ENCODE measurements at places on chromosomes 6 and 20.
A peak's percentile ranks its signal among the peaks of the same experiment; 100 is the strongest.

DNA sequence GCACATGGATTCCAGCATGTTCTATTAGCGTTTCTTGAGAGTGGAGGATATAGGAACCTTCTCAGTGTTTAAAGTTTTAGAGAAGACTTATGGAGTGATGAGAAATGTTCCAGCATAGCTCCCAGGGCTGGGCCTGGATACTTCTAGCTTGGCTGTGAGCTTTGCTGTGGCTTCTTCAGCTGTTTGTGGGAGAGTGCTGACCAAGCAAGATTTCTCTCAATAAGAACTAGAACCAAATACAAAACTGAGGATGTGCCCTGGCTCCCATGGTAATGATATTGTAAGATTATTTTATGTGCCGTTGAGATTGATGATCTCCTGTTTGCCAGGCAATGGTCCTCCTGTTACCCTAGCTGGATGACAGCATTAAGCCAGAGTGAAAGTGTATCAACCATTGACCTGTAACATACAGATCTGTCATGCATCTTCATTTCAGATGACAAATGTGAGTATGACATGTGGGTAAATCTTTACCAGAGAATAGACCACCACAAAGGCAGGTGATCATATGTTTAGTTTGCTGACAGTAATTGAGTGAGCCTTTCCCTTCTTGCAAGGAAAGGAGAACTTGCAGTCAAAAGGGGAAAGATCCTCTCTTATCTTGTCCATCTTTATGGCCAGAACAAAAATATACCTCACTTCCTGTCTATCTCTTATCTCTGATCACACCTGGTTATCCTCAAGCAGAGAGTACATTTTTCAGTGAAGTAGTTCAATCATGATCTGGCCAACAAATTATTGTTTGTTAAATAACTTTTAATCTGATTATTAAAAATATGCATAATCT lies 180.1 kb downstream of the SLC24A3 start:
- DNase-seq = no peak

DNA sequence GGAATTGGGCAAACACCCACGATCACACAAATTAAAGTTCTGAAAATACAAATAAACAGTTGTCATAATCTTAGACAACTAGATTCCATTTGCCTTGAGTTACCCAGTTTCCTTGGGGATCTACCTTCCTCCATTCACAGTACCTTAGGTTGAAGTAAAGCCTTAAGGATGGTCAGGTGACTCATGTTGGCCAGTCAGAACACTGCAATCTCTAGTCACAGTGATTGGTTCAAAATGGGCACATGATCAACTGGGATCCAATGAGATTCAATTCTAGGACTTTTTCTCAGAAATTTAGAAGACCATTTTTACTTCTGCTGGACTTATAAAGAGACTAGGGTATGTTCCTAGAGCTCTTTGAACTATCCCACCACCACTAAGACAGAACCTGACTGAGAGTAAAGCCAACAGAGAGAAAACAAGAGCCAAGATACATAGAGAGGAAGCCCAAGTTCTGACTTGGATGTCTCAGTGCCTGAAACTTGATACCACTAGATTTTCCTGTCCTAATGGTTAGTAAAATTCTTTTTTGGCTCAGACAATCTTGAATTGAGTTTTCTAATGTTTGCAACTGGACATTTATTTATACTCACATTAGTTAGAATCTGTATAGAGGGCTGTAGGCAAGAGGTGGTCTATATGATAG lies 8.6 kb upstream of the CLIC5 start:
- DNase-seq = no peak

- no peak for DNase-seq
Observed at GRCh38 chr20:9837634-9838033, 1.2 kb downstream of the PAK5 start.

- DNase-seq = no peak
Observed at GRCh38 chr6:137202078-137202477, 17.1 kb downstream of the IFNGR1 start.

GRCh38 chr6:35790683-35791082 lies 6.4 kb downstream of the CLPS start:
- DNase-seq = no peak

DNA sequence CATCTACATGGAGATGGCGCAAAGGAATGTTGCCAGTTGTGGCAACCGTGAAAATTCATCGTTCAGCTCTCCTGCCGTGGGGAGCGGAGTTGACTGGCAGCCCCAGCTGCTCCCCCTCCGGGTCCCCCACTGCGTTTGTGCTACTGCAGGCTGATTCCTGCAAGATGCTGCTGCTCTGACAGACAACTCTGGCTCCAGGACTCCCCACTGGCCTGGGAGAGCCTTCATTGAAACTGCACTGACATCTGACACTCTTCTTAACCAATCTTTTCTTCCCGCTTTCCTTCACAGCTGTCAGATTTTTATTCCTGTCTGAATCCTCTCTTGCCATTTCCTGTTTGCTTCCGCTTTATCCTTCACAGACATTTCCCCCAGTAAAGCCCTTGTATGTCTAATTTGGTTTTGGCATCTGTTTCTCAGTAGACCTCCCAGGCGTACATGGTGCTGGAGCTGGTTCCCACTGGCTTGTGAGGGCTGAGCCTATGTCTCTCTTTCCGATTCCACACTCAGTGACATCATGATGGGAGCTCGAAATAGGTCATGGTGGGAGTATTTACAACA lies 9.5 kb upstream of the ATRN start:
- no peak for DNase-seq

- DNase-seq = no peak
Observed at GRCh38 chr6:108627692-108628550, 67.2 kb downstream of the FOXO3 start.

DNA sequence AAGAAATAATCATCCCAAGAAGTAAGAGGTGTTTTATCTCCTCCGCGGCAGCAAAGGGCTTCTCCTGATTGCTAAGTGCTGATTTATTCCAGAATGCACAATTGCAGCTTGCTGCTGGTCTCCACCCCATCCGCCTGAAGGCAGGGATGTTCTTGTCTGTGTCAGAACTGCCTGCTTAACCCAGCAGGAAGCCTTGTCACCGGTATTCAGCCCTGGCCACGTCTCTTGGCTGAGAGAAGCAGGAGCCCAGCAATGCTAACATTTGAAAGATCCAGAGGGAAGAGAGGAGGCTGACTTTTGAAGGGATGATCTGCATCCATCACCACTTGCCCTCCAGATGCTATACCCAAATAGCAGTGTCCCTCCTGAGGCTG lies 4.2 kb downstream of the SCML4 start:
- no peak for DNase-seq

DNA sequence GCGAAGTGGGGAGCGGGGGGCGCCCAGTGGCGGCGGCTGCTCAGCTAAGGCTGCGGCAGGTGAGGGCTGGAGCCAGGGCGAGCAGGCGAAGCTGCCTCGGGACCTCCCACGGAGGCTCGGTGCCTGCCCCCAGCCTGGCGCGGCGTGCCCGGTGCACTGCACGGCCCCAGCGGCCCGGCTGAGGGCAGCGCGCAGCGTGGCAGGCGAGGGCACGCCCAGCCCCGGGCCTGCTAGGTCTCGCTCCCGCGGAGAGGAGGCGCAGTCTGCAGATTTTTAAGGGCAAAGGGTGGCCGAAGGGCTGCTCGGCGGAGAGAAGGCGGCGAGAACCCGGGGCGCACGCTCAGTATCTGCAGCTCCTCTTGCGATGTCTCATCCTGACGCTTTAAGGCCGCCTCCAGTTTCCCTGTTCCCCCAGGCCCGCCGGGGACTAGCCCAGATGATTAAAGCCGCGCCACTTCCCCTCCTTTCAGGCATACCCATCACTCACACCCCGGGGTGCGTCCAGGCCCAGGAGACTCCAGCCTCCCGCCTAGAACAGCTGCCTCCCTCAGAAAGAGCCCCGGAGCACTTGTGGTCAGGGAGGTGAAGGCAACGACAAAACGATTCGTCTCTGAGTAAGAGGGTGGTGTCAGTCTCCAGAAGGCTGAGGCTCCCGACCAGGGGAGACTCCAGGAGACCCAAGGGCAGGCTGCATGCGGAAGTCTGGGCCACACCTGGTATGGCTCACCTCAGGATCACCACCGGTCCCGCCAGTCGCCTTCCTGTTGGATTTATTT lies at the start of gene FERMT1:
FERMT1 (minus strand) TSS at position 158 of the 776 bp plus-strand sequence. CDS start 3,476 bp downstream, outside the sequence.
- DNase-seq = peak; percentile 18

GRCh38 chr20:23369072-23369823 lies 7.3 kb downstream of the GZF1 start:
- no peak for DNase-seq

- DNase-seq = no peak
Observed at GRCh38 chr6:110033749-110034666, 55.9 kb downstream of the GPR6 start.

- DNase-seq = no peak
Observed at GRCh38 chr6:71510856-71511255, 222.2 kb downstream of the OGFRL1 start.

DNA sequence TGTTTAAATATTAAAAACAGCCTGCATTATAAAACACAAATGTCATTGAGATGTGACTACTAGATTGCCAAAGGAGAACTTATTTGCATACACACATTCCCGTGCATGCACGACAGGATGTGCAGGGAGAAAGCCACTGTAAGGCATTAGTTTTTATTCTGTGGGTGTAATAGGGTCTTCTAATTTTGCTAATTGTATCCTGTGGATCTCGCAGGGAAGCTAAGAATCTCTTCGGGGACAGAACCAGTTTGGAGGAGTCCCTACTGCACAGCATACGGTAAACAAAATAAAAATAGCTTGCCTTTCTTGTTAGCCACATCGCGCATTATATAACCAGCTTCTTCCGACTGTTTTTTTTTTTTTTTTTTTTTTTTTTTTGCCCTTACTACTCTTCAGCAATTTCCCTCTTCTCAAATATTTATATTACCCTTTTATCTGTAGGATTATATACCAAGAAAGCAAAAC lies 2.0 kb downstream of the ATXN1 start:
- DNase-seq = no peak

DNA sequence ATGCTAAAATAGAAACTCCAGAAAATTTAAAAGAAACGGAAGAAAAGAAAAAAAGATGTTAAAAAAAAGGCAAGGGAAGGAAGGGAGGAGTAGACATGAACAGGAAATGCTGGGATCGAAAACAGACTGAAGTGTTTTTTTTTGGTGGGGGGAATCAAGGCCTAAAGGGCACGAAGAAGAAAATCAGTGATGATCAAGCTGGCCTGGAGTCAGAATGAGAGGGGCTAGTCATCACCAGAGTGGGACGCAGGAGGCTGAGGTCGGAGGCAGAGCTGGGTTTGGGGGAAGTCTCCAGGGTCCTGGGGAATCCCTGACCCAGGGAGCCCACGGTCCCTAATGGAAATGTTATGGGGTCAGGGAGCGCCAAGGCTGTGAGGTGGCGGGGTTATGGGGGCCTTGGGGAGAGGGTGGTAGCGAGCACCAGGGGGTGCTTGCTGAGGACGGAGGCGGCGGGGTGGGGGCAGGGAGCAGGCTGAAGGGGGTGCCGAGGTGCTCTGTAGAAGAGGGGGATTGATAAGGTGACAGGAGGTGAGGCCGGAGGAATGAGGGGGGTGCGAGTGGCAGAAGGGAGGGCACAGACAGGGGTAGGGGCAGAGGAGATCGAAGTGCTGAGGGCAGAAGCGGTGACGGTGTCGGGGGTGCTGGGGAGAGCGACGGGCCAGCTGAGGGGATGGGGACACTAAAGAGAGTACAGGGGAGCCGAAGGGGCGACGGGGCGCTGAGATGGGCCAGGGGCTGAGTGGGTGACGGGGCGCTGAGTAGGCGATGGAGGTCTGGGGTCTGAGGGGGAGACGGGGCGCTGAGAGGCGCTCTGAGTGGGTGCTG lies 684 bp downstream of the ZNFX1 start:
- no peak for DNase-seq

GRCh38 chr6:6479785-6480184 lies 108.7 kb upstream of the LY86 start:
- DNase-seq = no peak

DNA sequence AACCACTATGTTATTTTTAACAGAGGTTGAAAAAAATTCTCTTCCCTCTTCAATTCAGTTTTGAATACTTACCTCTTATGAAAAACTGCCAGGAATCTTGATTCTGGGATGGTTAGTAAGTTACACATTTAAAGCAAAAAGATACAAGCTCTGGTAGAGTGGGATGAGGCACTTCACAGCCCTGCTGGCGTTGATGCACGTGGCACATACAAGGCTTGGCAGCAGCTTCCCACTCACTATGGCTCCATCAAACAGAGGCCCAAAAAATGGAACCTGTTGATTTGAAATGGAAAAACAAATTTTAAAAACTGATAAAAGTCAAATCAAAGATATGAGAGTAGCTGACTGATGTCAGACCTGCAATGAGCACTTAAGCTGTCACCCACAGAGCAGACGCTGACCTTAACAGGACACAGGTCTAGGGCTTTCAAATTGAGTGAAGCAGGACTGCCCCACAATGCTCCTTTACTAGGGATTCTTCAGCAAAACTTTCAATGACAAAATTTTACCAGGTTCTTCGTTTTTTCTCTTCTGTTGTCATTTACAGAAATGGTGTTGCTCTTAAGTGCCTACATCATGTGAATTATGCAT lies 104.9 kb downstream of the INSM1 start:
- no peak for DNase-seq

DNA sequence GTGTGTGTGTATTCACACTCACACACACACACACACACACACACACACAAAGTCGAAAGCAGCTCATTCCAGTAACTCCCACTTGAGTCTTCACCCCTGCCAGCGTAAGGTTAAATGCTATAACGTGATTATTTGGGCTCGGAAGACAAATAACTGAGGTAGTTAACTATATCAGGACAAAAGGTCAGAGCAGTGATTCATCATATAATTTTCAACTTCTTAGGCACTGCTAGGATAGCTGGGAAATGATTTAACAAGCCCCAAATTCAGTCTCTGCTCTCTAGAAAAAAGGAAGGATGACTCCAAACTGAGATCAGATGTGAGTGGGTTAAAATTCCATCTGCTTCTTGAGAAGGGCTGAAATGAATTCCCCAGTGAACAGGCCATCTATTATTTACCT lies 30.7 kb downstream of the HDGFL1 start:
- no peak for DNase-seq

GRCh38 chr6:118875672-118876071 lies 18.3 kb upstream of the ASF1A start:
- no peak for DNase-seq

- DNase-seq = peak; percentile 96
Observed at GRCh38 chr6:112087136-112087911, at the start of the genes FAM229B and TUBE1. FAM229B (plus strand) TSS chr6:112087591; CDS start chr6:112099284, 11,693 bp downstream. TUBE1 (minus strand) TSS chr6:112087482; CDS start chr6:112087434, 48 bp downstream.

GRCh38 chr20:13554706-13555105 lies 84.0 kb downstream of the TASP1 start:
- no peak for DNase-seq

DNA sequence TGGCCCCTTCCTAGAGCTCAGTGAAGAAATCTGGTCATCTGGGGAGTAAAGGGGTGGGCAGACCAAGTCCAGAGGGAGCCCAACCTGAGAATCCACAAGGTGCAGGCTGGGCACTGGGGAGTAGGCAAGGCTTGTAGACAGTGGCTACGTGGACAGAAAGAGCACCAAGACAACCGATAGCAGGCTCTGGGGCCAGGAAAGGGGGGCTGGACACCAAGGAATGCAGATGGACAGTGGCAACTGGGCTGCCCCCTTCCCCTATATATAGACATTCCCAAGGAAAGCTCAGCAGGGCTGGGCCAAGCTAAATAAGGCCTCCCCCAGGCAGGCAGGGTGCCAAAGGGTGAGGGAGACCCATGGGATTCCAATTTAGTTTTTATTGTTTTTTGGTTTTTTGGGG lies 1.5 kb upstream of the TNNC2 start:
- no peak for DNase-seq
